ENCODE measurements at places on chromosomes 7 and 10.

DNA sequence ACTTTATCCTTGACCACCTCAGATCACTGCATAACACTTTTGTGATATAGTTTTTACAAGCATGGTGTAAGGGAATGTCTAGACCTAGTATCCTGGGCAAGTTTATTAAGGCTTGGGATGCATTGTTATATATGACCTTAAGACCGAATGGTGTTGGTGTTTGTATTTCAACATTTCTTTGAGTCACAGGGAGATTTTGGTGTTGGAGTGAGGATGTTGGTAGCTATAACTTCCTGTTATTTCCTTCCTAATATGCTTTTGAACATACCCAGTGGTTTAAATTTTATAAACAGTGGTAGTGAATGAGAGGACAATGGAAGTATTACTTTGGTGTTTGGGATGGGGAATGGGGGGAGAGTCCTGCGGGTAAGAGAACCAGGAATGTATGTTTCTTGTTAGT lies 2.6 kb downstream of the EXOC4 start:
- no peak for DNase-seq

GRCh38 chr7:149501651-149502050 lies 4.0 kb upstream of the ZNF746 start:
- DNase-seq: no peak

DNA sequence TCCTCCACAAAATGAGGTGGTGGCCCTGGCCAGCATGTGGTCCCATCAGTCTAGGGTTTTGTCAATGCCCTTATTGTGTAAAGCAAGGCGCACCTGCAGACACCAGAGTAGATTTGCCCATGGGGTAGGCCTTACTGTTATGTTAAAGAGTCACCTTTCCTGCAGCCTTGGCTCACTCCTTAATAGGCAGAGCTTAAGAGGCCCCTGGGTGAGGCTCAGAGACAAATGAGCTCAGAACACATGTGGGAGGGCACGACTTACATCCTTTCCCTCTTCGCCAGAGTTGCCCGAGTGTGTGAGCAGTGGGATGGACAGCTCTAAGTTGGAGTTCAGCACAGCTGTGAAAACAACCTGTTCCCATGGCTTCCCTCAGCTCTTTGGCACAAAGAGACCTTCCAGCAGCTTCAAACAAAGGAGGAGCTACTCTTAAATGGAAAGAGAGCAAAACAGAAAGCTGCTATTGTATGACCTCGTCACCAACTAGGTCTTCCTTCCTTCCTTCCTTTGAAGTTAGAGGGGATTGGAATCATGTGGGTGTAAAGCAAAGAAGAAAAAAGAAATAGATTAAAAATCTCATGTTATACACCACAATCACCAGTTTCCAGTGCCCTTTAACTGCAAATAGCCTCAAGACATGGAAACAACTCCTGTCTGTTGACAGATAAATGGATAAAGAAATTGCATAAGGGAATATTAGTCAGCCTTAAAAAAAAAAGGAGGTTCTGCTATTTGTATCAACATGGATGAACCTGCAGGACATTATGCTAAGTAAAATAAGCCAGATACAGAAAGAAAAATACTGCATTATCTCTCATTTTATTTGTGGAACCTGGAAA lies 11.9 kb upstream of the XPNPEP1 start:
- no peak for DNase-seq

DNA sequence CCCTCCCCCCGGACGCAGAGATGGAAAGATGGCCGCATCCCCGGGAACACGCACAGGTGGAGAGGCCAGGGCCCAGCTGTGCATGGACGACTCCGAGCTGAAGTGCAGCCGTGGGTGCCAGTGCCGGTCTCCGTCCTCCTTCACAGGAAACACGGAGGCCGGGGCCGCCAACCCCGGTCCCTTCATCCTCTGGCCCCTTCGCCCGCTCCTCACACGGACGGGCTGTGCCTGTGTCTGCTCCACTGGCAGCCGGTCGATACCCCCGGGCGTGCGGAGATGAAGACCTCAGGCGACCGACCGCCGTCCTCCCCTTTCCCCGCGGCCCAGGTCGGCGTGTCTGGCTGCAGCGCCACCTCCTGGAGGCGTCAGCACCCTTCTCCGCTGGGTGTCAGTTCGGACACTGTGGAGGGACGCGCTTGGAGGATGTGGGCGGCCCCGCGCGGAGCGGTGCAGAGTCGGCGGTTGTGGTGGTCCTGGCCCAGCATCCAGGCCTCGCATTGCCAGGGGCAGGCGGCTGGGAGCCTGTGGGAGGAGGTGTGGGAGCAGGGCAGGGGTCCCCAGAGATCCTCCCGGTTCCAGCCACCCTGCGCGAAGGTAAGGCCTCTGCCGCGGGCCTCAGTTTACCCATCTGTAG lies 9.9 kb downstream of the ZNF511 start:
- peak; percentile 59 for DNase-seq

DNA sequence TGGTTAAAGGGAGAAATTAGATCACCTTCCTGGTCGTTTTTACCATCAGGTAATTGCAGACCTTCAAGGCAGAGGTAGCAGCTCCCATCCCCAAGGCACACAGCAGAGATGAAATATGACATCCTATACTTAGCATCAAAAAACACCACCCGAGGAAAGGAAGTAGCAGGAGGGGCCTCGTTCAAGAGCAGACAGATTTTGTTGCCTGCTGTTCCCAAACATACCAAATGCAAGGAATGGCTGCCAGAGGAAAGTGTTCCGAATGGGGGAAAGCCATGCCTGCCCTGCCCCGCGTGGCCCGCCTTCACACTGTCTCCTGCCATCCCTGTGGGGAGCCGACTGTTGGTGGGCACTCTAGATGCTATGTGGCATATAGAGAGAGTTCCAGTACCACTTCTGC lies 18.0 kb downstream of the FKBP6 start:
- DNase-seq: no peak

DNA sequence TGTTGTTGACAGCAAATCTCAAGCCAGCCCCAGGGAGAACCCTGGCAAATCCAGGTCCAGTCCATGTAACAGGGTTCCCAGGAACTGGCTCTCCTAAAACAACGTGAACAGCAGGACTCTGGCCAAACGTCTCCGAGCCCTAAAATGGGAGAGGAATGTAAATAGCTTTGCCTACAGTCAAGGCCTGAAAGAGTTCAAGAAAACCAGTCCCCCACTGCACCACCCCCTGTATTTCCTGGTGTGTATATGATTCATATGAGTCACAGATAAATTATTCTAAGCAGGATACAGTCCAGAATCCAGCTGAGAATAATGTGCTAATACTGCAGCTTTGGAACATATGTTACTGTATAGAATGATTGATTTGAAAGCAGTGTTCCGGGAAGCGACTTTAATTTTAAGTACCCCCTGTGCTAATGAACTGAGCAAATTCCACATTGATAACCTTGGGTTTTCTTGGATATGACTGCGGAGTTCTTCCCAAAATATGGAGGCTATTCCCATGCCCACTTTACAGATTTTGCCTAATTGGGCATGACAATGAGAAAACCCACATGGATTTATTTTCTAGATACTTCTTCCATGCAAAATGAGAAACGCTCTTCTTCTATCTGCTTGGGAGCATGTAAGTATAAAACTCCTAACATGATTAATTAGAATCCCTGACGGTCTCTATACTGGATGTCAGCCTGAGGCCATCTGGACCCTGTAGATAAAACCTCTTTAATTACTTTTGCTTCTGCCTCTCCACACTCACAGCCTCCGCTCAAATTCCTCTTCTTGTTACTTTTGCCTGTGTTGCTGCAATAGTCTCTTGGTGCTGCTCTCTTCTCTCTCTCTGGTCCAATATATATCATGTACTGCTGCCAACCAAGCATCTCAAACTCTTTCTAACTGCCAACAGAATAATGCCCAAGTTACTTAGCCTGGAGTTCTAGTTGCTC lies 50.2 kb downstream of the LAMB4 start:
- no peak for DNase-seq

- no peak for DNase-seq
Measured at GRCh38 chr10:100184840-100185239, 989 bp downstream of the ERLIN1 start.

GRCh38 chr7:14751461-14751860 lies 151.1 kb downstream of the DGKB start:
- DNase-seq: no peak

DNA sequence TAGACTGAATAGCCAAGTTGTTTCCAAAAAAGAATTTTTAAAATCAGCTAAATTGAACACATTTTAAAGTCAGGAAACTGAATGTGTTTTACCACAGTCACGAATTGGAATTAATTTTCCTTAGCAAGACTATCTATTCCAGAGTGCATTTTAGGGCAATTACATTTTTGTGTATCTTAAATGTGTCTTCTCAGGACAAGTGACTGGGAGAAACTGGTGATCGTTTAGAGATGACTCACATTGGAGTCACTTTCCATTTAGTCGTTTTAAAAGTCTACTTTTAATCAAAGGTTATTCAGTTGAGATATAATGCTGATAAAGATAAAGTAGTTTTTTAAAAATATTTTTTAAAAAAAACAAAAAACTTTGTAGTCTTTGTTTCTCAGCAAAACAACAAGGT lies 191.7 kb upstream of the SLC26A5 start:
- DNase-seq: no peak

GRCh38 chr7:94088560-94088959 lies 84.4 kb upstream of the BET1 start:
- DNase-seq: no peak

DNA sequence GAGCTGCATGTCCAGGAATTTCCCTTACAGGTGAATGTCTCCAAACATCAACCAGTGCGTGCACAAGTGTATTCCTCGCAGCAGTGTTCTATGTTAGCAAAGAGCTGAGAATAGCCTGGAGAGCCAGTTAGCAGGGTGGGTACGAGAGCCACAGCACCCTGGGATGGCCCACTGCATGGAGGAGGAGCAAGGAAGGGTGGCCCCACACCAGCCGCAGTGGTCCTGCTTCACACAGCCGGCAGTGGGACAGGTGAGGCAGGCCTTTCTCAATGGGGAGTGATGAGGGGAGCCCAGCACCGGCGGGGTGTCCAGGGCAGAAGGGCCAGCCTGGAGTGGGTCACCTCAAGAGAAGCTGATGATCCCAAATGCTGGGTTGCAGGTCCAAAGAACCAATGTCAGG lies 240.7 kb downstream of the TCERG1L start:
- DNase-seq: no peak

DNA sequence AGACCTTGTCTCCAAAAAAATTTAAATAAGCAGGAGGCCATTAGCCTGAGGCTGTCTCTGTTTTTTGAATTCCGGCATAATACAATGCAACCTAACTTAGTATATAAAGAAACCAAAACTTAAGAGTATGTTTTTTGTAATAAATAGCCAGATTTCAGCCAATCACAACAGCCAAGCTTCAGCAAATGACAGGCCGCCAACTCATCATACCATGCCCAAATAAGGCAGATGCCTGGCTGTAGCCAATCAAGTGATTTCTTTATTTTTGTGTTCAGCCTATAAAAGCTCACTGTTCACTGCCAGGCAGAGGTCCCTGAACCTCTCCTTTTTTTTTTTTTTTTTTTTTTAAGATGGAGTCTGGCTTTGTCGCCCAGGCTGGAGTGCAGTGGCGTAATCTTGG lies 12.7 kb upstream of the PURB start:
- no peak for DNase-seq

DNA sequence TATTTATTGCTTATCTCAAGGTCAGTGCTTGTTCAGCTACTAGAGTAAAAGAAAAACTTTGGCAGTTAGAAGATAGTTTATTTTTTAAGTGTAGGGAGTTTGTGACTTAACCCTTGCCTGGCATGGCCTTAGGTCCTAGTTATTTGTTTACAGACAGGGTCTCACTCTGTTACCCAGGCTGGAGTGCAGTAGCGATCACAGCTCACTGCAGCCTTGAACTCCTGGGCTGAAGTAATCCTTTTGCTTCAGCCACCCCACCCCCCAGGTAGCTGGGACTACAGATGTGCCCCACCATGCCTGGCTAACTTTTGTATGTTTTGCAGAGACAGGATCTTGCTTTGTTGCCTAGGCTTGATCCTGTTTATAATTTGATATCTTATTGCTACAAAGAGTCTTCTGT lies 4.2 kb downstream of the ANLN start:
- DNase-seq: no peak

GRCh38 chr10:58971796-58972491 lies 204.5 kb upstream of the PHYHIPL start:
- DNase-seq: no peak

GRCh38 chr7:36568452-36568849 lies 155.8 kb downstream of the AOAH start:
- DNase-seq: no peak

DNA sequence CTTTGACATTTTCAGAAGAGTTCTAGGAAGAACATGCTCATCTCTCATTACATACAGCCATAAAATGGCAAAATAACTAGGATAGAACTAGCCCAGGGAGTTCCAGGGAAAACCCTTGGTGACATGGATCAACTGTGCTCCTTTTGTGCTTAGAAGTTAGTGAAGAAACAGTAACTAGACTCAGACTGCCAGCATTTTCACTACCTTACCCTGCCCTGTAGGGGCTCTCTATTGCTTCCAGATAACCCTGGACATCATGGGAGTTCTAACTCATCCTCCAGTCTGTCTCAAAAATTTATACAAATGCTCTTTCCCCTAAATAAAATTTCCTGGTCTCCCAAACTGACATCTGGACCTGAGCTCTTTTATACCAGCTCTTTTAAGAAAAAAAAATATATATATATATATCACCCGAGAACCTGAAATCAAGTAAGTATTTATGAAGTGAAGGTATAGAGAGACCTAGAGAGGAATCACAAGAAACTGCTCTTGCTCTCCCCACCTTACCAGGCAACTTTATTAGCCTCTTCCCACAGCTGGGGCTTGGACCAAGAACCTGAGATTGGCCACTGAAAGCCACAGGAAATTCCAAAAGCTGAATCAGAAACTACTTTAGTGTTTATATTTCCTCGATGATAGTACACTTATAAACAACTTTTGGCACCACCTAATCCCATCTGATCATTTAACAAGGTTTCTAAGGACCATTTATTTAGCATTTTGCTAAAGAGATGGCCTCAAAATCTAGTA lies 101.4 kb downstream of the RELN start:
- DNase-seq: no peak

GRCh38 chr7:114859477-114859876 lies 62.4 kb upstream of the MDFIC start:
- DNase-seq: no peak

- DNase-seq: no peak
Measured at GRCh38 chr7:6016653-6016966, 7.5 kb downstream of the AIMP2 start.

GRCh38 chr10:110168601-110169481 lies 38.6 kb upstream of the MXI1 start:
- DNase-seq: no peak

DNA sequence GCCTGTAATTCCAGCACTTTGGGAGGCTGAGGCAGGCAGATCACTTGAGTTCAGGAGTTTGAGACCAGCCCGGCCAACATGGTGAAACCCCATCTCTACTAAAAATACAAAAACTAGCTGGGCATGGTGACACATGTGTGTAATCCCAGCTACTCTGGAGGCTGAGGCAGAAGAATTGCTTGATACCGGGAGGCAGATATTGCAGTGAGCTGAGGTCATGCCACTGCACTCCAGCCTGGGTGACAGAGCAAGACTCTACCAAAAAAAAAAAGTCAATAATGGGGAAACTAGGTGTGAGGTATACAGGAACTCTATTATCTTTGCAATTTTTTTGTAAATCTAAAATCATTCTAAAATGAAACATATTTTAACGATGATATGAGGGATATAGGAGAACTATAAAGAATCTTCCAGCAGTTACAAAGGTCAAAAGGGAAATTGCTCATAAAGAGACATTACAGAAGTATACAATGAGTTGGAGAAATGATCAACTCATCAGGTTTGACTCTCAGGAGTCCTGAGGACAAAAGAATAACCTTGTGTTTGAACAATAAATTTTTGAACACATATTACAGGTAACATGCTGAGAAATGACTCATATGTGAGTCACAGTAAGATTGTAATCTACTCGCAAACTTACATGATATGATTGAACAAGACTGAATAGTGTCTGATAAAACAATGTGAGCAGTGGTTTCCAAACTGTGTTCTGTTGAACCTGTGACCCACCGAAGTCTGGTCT lies 272.6 kb downstream of the FGFR2 start:
- no peak for DNase-seq

All from T follicular helper cell (primary cell).